ENCODE measurements at places on chromosomes 11 and 22. TPM values are rescaled to one million over a fixed set of nuclear protein-coding genes. Genes with fewer than 3 reads are reported as not detected.

Gene OR51Q1
- total RNA-seq, result not detected

Gene CRACR2B
- 2.8 TPM for total RNA-seq

Gene DERL3
- total RNA-seq, result 1.6 TPM

Gene BTG4
- not detected for total RNA-seq

Gene MUC6
- not detected for total RNA-seq

Gene HEPACAM
- total RNA-seq, result 59.3 TPM

Gene CECR2
- 6.0 TPM for total RNA-seq

Gene POU2AF2
- not detected for total RNA-seq

Gene AMOTL1
- total RNA-seq, result 39.0 TPM

Gene OSBP2
- 19.4 TPM for total RNA-seq

Gene OR52A1
- not detected for total RNA-seq

Measured in diencephalon (tissue), 1 donor.